ENCODE measurements at places on chromosomes 1 and 21.
A peak's percentile ranks its signal among the peaks of the same experiment; 100 is the strongest.

DNA sequence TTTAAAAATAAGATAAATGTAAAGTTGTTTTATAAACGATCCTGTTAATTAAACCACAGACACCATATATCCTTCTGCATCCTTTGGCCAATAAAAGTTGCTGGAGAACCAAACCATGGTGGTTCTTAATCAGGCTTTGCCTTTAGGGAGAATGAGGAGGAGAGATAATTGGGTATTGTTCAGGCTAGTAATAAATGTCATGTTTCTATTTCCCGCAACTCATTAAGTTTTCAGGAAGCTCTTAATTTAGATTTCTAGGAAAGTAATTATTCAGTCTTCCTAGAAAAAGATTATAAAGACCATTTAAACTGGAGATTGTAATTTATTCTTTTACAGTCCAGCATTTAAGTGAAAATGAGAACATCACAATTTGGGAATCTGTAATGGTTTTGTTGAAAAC is 34.5 kb downstream of the RAB4A start:
- DNase-seq: no peak

DNA sequence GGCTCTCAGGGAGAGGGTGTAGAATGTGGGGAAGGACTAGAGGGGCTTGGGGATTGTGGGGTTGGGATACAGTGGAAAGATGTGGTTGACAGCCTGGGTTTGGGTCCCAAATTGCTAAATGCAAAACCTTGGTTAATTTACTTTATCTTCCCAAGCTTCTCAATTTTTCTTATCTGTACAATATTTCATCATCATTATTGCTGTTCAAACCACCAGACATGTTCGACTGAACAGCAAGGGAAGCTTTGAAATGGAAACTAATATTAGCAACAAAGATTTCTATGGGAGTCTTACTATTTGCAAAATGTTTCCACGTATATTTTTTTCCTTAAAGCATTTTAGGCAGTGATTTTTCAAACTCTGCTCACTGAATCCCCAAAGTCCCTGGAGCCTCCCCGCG is 67.0 kb upstream of the KAZN start:
- DNase-seq: no peak

GRCh38 chr1:1630191-1630964 is 1.6 kb upstream of the MMP23B start:
- peak; percentile 80 for DNase-seq

DNA sequence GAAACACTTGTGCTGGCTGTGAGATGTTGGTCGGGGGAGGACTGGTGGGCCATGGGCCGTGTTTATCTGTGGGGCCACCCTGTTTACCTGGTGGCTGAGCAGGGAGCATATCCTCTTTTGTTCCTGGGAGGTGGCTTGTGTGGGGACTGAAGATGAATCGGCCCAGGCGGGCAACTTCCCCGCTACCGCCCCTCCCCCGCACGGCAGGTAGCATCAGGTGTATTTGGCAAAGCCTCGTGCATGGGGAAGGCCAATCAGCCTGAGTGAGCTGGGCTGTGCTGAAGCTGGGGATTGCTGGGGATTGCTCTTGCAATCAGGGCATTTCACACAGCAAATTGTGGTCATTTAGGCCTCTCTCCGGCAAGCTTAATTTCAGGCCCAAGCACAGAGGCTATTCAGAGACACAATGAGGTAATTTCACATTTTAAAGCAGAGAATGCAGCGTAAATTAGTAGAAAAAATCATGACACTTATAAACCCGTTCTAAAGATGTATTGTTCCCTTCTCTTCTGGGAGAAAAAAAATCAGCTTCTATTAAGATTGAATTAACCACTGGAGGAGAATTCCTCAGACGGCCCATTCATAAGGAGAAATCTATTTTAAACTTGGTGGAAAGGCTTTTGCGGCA is 197.7 kb upstream of the POU3F1 start:
- no peak for DNase-seq

DNA sequence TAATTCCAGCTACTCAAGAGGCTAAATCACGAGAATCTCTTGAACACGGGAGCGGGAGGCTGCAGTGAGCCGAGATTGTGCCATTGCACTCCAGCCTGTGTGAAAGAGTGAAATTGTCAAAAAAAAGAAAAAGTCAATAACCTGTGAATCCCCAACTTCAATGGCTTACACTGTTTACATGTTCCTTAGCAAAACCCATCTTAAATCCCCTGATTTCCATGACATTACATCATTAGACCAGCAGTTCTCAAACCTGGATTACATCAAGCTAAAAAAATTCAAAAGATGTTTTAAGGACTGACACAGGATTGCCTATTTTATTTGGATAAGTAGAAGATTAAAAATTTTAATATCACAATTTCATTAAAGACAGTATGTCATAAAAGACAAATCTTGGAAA is 12.4 kb downstream of the GPBP1L1 start:
- DNase-seq: no peak

DNA sequence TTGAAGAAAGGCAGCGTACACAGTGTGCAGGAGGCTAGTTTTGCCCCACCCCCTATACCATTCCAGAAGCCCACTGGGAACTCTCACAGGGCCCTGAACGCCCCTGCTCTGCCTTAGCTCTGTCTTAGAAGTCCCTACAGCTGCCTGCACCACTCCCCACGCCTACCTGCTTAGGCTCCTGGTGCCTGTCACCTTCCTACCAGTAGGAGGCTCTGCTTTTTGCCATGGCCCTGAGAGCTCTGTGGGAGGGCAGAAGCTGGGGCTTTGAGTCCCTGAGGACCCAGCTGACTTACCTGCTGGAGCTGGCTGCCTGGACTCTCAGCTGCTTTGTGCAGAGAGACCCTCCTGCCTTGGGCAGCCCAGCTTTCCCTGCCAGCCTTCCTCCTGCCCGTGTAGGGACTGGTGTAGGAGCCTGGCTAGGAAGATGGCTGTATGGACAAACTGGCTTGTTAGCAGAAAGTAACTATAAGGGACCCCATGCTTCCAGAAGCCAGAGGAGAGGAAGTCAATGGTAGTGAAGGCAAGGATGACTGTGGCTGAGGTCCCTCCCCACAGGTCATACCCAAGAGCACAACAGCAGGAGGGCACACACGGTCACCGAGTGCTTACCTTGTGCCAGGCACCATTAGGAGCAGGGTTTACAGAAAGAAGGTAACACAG is 9.8 kb upstream of the CELSR2 start:
- DNase-seq: peak; percentile 56

- DNase-seq: no peak
These were observed 267.9 kb downstream of the ZNF326 start for GRCh38 chr1:90262791-90263190.

- no peak for DNase-seq
These were observed 212.6 kb upstream of the L1TD1 start for GRCh38 chr1:61981870-61982660.
